ENCODE measurements at places on chromosomes 5 and 9.

DNA sequence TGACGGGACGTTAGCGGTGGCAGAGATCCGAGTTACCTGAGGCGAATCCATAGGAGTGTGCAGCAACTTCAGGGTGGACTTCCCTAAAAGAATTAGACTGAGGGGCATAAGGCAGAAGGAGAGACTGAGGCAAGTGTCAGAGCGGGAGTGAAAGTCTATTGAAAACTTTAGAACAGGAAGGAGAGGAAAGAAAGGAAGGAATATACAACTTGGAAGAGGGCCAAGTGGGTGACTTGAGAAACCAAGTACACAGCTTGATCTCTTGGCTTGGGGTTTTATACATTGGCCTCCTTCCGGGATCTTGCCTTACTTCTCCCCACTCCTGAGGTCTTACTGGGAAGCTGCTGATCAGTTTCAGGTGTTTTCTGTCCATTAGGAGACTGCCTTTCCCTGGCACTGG is 84.9 kb downstream of the SNX18 start:
- DNase-seq: no peak

- DNase-seq: peak; percentile 48
Measured at GRCh38 chr5:126004636-126005035, 418.6 kb upstream of the GRAMD2B start.

- no peak for DNase-seq
Measured at GRCh38 chr5:167217097-167217743, 1074.2 kb upstream of the WWC1 start.

- no peak for DNase-seq
Measured at GRCh38 chr5:177185993-177186392, 52.4 kb downstream of the NSD1 start.

GRCh38 chr9:104429031-104429546 is 75.0 kb upstream of the OR13F1 start:
- no peak for DNase-seq

- DNase-seq: no peak
Measured at GRCh38 chr5:171845857-171846256, 60.2 kb downstream of the SMIM23 start.

- DNase-seq: no peak
Measured at GRCh38 chr5:181071257-181071656, 31.2 kb downstream of the BTNL9 start.

- no peak for DNase-seq
Measured at GRCh38 chr9:8895861-8896224, 1096.3 kb upstream of the DMAC1 start.

DNA sequence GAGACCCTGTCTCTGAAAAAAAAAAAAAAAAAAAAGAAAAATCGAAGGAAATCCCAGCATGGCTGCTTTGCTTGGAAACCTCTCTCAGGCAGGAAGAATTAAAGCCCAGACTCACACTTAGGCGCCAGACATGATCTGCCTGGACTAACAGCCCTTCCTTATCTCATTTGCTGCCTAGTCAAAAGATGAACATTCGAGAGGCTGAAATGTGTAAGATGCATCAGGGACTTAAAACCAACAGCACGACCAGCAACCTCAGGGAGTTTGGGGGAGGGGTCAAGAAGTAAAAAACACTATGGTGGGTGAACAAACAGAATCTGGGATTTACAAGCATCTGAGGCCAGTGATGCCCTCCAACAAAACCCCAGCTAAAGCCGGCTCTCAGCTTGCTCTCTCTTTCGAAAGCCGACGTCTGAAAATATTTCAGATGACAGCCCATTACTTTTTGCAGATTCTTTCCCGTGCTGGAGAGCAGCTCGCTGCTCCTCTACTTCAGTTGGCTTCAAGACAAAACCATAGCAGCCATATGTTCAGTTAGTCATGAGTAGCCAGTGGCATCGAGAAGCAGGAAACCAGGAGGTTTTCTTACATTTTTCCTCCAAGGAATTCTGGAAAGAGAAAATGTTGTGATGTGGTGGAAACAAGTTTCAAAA is 249.9 kb downstream of the MARCHF11 start:
- DNase-seq: no peak

DNA sequence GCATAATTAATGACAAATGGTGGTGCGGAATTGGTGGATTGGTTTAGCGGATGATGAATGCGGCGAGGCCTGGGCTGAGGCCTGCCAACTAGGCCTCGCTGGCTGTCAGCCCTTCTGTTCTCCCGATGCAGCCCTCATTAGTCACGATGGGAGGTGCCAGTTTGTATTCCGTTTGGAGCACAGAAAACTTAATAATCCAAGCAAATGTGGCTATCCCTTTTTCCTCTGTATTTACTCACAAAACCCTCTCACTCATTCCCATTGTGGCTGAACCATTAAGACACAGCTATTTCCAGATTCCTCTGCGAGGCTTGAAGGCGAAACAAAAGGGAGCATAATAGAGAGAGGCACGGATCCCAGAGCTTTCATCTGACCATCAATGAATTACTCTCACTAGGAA is 114.3 kb downstream of the MVB12B start:
- DNase-seq: no peak

DNA sequence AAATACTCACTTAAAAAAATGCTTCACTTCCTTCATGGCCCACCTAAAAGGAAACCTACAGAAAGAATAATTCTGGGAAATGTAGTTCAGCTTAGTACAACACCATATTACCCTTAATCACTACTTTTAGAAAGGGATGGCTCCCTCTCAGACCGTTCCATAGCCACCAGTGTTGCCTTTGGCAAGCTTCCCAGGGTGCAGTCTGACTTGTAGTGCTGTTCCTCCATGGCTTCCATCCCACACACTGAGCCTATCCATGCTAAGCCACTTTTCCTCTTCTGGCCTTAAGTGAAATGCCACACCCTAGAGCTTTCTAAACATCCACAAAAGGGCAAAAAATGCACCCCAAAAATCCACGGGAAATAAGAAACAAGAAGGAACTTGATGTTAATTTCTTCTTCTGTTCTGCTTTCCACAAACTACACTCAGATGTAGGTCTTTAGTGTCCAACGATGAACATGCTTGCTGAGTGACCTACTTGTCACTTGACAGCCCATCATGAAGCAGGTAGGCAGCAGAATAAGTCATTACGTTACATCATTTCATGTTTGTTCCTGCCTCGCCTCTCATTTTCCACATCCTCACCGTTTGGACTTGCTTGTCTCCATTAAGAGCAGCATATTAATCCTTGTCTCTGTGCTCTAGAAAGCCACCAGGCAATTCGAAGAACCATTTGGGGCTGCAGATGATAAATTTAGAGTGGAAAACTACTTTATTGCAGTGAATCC is 391.1 kb upstream of the GRAMD2B start:
- DNase-seq: no peak

GRCh38 chr9:108780942-108781734 is 74.6 kb downstream of the ACTL7B start:
- no peak for DNase-seq

DNA sequence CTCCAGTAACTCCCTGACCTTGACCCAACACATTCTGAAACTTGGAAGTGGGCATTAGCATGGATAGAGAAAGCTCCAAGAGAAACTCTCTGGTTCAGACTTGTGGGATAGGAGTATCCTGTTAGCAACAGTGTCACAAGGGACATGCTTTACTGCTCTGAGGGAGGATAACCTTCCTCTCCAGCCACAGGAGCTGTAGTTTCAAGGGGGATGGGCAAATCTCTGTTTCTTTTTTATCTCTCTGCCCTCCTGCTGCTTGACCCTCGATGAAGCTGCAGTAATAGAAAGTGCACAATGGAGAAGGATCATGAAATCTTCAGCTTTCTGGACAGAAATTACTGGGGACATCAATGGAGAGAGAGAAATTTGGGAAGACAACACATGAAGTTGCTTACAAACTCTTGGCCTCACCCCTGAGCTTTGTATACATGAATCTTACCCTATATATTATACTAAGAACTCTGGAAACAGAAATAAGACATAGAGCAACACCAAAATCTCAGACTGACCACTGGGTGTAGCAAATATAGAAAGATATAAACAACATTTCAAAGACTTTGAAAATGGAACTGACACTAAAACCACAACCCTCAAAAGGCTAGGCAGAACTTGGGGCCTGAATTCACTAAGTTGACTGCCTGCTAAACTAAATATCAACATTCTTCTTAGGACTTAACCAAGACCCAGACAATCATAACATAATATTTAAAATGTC is 471.0 kb upstream of the MEF2C start:
- no peak for DNase-seq

DNA sequence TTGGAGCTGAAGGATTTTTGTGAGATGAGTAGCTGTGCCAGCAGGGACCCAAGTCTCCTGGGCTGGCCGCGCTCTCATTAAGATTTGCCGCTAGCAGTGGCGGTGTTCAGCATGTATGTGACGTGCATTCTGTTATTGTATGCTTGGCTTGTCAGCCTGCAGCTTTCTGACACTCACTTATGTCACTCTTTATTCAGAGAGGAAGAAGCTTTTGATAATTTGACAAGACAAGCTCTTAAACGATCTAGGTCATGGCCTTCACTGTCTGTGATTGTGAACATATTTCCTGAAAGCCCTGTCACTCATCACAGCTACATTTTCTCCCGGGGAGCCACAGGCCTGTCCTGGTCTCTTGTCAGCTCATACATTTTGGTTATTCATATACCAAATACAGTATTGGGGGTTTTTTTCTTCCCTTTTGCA is 98.2 kb upstream of the GRHPR start:
- no peak for DNase-seq

- DNase-seq: no peak
Measured at GRCh38 chr5:96157077-96157780, 195.6 kb upstream of the ELL2 start.

GRCh38 chr5:155616779-155617392 is 603.3 kb downstream of the KIF4B start:
- no peak for DNase-seq

- DNase-seq: no peak
Measured at GRCh38 chr5:163453705-163454104, 6.2 kb downstream of the NUDCD2 start.

DNA sequence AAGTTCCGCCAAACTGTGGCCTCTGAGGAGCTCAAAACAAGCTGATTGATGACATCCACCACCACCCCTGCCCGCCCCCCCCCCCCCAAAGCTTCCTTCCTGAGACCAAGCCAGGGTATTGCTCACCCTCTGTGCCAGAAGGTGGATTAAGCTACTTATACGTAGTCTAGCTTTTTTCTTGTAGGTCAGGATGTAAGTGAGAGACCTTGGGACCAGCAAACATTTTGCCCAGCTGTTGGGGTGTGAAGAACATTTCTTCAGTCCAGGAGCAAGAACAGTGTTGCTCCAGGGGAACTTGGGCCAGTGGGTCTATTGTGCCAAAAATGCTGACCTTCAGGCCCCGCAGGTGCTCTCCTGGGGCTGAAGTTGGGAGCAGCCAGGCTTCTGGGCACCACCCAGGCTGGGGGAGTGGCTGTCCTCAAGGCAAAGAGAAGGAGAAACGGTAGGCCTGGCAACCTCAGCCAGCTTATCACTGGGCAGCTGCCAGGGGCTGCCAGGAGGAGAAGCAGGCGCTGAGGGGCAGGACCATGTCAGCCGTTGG is 18.0 kb downstream of the NEURL1B start:
- DNase-seq: no peak

DNA sequence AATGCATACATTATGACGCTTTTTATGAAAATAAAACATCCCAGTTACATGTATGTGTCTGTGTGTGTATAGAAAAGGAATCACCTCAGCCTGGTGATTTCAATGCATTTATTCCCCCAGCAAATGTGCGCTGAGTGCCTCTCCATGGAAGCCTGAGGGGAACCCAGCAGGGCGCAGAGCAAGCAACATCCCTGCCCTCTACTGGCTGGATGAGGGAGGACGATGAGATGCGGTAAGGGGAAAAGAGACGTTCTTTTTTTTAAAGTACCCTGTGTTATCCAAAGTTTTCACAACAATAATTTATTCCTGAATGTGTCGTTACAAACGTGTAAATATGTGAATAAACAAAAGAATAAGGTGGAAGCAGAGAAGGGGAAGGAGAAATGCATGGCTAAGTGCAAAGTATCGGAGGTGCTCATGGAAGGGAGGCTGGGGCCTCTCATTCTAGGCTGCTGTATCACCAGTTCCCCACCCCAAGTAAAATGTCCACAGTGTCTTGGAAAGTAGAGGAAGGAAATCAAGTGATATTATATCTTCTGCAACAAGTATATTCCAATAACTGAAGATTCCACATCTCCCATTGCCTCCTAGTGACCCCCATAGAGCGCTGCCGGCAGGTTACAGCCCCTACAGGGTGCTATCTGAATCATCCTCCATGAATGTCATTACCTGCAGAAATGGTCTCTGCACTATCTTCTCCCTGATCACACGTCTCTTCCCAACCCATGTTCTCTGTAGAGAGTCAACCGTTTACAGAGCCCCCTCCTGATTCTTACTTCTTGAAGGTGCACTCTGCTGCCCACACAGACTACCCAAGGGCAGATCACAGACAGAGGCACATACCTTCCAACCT is 13.0 kb upstream of the ABLIM3 start:
- no peak for DNase-seq

DNA sequence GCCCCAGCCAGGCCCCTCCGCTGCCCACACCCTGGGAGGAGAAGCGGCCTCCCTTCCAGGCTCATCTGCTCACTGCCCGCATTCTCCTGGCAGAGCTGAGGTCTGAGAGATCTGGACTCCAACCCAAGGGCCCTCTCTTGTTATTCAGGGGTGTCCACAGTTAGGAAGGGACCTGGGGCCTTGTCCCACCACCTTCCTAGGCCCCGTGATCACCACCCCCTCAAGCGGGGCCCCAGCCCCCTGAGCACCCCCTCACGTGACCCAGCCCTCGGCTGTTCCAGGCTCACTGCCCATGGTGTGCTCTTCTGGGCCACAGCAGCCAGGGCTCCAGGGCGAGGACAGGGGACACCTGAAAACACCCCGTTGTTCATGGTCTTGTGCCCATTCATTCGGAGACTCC is 48.7 kb downstream of the NEURL1B start:
- no peak for DNase-seq

GRCh38 chr9:84919440-84919839 is 249.9 kb downstream of the NTRK2 start:
- DNase-seq: no peak

DNA sequence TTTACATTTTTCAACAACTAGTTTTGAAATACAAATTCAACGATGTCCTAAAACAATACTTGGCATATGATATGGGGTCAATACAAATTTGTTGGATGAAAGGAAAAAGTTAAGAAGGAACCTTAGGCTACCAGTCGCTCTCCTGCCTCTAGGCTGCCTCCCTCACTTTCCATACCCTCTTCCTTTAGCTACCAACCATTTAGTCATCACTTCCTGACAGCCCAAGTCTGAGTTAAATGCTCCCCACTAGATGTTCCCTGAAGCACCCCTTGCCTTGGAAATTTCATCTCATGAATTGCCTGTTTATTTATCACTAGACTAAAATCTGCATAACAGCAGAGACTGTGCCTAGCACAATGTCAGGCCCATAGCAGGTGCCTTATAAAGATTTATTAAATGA is 2.7 kb upstream of the LARS1 start:
- DNase-seq: no peak

- DNase-seq: no peak
Measured at GRCh38 chr5:66779528-66779927, 183.3 kb downstream of the MAST4 start.

GRCh38 chr9:98101868-98102273 is 17.2 kb downstream of the TRIM14 start:
- peak; percentile 70 for DNase-seq

DNA sequence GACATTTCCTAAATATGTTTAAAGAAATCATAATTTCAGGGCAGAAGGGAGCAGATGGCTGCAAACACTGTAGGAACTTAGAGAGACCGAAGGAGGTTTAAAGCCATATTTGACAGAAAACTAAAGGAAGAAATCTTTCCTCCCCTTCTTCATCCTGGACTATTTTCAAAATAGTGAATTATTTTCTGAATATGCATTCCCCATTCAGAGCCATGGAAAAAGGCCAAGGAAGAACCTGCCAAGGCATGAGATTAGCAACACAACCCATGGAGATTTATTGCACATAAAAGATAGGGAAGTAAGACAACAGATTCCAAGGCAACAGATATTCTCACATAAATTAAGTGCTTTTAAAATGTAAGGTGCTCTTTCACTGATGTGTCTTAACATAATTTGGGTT is 233.3 kb upstream of the ADAMTS16 start:
- DNase-seq: no peak
